ENCODE measurements at places on chromosomes 3 and 15.

DNA sequence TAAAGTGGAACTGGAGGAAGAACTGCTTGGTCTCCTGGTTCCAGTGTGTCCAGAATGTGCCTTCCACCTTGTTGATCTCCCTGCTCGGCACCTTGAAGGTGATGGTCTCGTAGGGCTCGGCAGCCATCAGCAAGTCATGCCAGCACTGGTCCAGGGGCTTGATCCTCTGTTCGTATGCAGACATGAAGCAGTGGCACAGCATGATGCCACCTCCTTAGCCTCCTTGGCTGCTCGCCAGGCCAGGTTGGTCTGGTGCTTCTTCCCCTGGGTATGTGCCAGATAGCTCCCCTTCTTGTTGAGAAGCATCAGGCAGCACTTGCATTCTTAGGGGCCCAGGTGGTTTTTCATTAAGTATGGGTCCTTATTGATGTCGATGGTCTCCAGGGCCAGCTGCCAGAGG is 17.8 kb upstream of the TXNRD3 start:
- no peak for DNase-seq

- DNase-seq: no peak
Observed at GRCh38 chr15:66006986-66007385, 137.7 kb downstream of the RAB11A start.

GRCh38 chr15:63833021-63833696 is 589 bp downstream of the HERC1 start:
- no peak for DNase-seq

- no peak for DNase-seq
Observed at GRCh38 chr15:74060251-74060650, 22.1 kb downstream of the GOLGA6A start.

DNA sequence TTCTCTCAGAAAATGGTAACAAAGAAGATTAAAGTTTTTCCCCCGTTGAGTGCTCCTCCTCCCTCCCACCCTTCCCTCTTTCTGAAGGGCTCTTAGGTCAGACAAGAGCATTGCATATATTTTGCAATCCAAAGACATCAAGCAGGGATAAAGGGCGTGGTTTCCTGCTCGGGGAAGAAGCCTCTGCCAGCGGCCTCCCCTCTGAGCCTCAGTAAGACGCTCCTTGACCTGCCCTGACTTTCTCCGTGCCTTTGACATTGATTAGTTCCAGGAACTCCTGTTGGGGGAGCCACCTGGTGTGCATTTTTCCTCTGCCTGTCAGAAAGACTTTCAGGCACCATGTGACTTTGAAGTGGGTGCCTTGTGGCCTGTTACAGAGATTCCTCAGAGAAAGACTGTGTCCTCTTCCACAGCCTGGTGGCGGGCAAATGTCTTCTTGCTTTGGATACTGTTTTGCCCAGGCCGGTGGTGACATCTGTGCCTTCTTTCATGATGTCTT is 87.2 kb upstream of the TBL1XR1 start:
- no peak for DNase-seq

GRCh38 chr3:195813916-195814640 is 2.3 kb upstream of the MUC4 start:
- DNase-seq: no peak

- DNase-seq: no peak
Observed at GRCh38 chr15:39592500-39592899, 11.6 kb downstream of the THBS1 start.
